ENCODE measurements at places on chromosomes 6 and 20.
A peak's percentile ranks its signal among the peaks of the same experiment; 100 is the strongest.

- DNase-seq: no peak
Measured at GRCh38 chr6:38942442-38942841, 106.1 kb upstream of the GLP1R start.

DNA sequence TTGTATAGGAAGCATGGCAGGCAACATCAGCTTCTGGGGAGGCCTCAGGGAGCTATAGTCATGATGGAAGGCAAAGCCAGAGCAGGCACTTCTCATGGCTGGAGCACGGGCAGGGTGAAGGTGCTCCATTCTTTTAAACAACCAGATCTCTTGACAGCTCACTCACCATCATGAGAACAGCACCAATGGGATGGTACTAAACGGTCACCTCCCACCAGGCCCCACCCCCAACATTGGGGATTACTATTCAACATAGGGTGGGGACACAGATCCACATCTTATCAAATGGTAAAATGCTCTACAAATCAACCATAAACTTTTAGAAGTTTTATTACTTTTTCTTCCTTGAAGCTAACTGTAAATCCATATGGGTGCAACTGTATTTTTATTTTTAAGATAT, 61.5 kb downstream of the MAP3K4 start:
- no peak for DNase-seq

DNA sequence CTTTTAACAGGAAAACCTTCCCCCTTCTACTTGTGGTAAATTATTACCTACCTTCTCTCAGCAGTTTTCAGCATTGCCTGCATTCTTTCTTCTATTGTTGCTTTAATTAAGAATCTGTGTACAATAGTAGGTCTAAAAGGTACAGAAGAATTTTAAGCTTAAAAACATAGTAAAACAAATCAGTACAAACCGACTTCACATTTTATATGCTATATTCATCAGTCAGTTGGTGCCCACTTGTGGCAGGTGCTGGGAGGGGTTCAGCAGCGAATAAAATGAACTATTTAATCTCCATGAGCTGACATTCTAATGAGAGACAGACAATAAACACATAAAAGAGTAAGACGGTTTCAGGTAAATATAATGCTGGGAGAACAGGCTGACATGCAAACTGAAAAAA, 73.4 kb upstream of the FBXO30 start:
- DNase-seq: peak; percentile 12

DNA sequence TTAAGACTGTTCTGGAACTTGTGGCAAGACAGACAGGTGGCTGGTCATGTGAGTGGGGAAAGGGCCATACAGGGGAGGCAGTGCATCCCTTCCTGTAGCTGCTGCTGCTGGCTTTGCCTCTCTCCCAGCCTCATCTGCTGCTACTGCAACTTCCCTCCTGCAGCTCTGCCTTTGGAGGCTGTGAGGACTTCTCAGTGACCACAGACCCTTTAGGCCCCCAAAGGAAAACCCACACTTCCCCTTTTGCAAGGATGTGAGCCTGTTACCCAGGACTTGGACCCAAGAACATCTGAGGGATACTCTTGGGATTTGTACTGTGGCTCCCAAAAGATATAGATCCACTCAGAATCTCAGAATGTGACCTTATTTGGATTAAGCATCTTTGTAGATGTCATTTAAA, 91.0 kb downstream of the TMEM170B start:
- DNase-seq: no peak

GRCh38 chr6:16511723-16512489, 249.4 kb downstream of the ATXN1 start:
- no peak for DNase-seq
